Fibroblast of skin of abdomen (primary cell): ENCODE measurements at places on chromosomes 7 and 10.

GRCh38 chr7:121882731-121883130 is 9.8 kb downstream of the PTPRZ1 start:
- no peak for DNase-seq

GRCh38 chr7:76282344-76283253 is 19.9 kb upstream of the HSPB1 start:
- no peak for DNase-seq

GRCh38 chr7:158324397-158325360 is 262.9 kb downstream of the PTPRN2 start:
- no peak for DNase-seq

DNA sequence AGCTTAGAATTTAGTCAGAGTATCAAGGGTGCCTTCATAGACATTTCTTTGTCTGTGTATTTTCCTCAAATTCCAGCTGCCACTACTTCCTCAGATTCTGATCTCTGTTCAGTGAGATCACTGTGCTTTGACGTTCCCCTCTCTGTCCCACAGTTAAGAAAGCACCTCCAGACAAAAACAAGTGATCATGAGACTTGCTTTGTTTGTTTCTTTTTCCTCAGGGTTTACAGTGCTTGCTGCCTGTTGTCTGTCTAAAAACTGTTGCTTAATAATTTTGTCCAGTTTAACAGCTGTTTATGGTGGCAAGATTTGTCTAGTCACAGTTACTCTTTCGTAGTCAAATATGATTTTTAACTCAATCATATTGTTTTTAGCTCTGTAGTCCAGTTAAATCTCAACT is 29.1 kb downstream of the TRUB1 start:
- no peak for DNase-seq

DNA sequence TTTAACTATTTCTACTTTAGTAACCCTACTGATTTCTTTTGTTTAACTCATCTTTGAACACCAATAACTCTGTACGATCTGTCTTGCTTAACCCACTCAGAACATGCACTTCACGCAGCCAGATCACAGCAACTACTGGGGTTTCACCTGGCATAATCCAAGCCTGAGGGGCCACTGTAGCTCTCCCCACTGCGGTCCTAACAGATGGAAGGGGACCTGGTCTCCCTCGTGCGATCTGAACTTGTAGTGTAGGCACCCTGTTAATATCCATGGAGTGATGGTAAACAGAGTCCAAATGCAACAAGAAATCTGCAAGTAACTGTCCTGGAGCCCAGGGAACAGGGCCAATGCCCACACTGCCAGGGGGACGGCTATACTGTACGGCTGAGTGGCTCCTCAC is 45.5 kb downstream of the INSIG1 start:
- DNase-seq: no peak

DNA sequence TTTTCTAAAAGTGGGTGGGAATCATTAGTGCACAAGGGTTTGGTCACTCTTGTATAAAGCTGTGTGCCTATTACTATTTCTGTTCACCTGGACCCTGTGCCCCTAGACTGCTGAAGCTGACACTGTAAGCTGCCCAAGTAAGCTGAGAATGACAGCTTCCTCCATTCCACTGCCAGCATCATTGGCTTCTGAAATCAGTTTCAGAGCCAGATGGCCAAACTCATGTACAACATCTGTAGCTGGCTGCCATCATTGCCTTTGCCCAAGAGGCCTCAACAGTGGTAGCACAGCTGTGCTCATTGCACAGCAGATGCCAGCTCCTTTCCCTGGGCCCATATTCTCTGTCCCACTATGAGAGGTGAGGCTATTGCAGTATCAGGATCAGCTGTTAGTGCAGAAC is 165.7 kb downstream of the CPEB3 start:
- no peak for DNase-seq

DNA sequence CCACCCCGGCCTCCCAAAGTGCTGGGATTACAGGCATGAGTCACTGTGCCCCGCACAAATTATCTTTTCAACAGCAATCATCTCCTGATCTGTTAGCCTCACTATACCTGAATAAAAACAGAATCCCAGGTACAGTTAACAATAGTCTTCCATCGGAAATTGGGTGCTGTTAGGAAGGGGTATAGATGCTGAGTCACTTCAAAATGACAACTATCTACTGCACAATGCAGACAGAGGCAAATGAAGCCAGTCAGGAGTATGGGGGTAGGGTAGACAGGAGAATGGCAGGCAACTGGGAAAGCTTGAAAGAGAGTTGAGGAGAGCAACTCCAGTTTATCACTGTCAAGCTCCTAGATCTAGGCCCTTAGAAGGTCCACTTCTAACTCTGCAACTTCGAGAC is 40.3 kb downstream of the LBX1 start:
- no peak for DNase-seq

DNA sequence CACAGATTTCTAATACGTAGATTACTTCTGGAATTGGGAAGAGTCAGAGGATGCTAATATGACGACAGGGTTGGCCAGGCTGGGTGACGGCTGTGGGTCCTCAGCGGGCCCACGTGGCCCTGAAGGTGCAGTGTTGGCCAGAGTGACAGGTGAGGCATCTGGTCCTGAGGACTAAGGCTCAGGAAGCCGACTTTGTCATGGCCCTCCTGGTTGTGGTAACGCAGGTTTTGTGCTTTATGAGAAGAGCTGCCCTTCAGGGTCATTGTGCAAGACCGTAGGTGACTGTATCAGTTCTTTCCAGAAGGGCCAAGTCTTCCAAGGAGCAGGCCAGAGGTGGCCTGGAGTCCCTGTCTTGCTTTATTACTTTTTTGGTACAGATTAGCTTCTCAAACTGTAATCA is 2.5 kb downstream of the EIF3B start:
- DNase-seq: no peak

DNA sequence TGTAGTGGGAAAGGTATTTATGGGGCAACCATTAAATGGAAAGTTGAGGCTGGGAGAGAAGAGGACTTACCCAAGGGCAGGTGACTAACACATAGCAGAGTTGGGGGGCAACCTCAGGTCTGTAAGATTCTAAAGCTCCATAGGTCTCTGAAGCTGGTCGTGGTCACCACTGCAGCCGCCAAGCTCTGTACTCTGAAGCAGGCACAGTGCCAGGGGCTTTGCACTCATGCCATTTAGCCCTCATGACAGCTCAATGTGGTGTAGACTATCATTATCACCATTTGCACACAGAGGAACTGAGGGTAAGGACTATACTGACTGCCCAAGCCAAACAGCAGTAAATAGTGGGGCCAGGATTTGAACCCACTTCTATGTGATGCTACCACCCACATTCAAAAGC is 32.5 kb upstream of the TMEM273 start:
- no peak for DNase-seq

- no peak for DNase-seq
These were observed 65.7 kb downstream of the TNRC18 start for GRCh38 chr7:5357951-5358350.

GRCh38 chr7:151186640-151187408 is at the start of gene ASB10:
Gene ASB10 (minus strand): TSS chr7:151187250. CDS start chr7:151187130, 120 bp downstream.
- DNase-seq: no peak

- DNase-seq: no peak
These were observed 114.2 kb downstream of the RNF133 start for GRCh38 chr7:122584676-122585251.

GRCh38 chr7:112743811-112744210 is 46.4 kb downstream of the TMEM168 start:
- no peak for DNase-seq

DNA sequence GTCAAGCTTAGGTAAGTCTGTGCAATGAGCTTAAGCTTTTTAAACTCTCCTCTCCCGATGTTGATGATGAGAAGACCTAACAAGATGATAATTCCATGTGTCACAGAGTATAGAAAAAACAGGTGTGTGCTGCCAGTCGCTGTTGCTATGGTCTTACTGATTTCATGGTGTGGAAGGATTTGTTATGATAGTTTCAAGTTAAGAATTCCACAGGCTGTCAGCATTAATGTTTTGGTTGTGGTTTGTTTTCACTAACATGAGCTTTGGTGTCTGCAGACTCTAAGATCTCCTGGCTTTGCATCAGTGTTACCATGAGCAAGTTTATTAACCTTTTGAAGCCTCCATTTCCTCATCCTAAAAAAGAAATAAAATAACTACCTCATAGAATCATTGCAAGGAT is 123.7 kb downstream of the NSUN6 start:
- DNase-seq: no peak

GRCh38 chr10:17412323-17412722 is 42.1 kb downstream of the ST8SIA6 start:
- DNase-seq: no peak

GRCh38 chr10:103613616-103614015 is 120.1 kb downstream of the NEURL1 start:
- DNase-seq: no peak

- peak; percentile 97 for DNase-seq
These were observed 37.0 kb downstream of the FAM20C start for GRCh38 chr7:229184-229964.

GRCh38 chr10:73501651-73502050 is 5.8 kb upstream of the PPP3CB start:
- no peak for DNase-seq

DNA sequence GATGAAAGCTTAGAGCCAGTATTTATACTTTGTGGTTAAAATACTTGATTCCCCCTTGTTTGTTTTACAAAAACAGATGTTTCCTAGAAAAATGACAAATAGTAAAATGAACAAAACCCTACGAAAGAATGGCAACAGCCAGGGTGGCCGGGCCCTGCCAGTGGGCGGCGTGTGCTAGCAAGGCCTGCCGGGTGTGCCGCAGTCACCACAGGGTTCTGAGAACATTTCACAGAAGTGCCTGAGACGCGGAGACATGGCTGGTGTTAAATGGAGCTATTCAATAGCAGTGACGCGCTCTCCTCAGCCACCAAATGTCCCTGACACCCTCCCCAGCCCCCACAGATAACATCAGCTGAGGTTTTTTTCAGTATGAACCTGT is 14.5 kb downstream of the GPR146 start:
- DNase-seq: peak; percentile 31

DNA sequence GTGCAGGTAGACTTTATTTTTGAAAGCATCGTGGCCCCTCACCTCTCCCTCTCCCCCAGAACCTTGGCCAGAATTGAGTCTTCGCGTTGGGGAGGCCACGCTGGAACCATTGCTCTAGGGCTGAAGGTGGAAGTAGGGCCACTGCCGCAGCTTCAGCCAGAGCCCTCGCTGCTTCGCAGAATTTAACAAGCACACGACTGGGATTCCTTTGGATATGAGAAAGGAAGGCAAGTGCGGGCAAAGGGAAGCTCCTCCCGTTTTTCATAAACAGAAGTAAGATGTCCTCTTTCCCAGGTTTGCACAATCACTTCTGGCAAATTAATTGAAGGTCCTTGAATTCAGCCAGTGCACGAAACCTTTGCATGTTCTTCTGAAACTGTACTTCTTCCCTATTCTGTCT is 168.1 kb downstream of the CCDC3 start:
- no peak for DNase-seq

DNA sequence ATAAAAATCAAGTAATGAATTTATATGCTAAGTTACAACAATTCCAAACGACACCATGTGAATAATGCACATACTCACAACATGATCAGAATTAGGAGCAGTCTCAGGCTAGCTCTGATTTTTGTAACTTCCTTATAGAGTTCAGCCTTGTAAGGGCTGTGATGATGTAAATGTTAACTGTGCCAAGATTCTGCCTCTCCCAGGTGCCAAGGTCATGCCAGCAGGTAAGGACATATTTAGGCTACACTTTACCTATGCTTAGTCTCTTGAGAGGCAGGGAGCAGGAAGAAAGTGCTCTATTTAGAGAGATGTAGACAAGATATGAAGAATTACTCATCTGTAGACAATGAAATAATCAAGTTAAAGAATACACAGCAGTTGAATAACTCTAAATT is 53.6 kb upstream of the AGR3 start:
- DNase-seq: peak; percentile 4

DNA sequence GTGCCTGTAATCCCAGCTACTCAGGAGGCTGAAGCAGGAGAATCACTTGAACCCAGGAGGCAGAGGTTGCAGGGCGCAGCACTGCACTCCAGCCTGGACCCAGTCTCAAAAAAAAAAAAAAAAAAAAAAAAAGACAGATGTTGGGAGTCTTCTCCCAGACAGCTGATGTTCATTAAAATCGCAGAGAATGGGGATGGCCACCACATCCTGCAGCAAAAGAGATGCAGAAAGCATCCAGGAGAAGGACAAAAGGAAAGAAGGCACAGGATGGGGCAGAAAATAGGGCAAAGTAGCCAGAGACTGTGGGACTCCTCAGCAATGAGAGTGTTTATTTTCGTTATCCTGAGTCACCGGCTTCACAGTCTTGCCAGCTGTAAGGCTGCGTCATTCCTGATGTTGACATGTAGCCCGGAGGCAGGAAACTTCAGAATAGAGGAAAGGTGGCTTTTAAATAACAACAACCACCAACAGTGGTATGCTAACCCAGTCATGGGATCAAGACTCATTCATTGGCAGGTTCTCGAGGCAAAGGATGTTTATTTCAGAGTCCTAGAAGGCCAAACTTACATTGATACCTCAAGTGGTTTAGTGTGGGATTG is 149.5 kb upstream of the SVIL start:
- peak; percentile 94 for DNase-seq

DNA sequence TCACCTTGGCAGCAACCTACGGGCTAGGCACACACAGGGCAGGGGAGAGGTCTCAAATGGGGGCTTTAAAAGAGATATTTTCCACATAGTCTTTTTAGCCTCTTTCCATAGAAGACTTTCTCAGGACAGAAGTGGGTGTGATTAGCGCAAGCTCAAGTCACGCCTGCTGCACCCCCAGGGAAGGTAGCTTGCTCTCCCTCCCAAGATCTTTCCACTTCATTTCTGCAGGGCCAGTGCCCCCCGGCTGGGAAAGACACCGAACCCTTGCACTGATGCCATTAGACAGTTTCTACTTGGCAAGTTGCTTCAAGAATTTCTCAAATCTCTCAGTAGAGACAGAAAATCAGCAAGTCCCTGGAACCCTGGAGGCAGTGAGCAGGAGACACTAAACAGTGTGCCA is 19.4 kb downstream of the CHST15 start:
- DNase-seq: no peak

DNA sequence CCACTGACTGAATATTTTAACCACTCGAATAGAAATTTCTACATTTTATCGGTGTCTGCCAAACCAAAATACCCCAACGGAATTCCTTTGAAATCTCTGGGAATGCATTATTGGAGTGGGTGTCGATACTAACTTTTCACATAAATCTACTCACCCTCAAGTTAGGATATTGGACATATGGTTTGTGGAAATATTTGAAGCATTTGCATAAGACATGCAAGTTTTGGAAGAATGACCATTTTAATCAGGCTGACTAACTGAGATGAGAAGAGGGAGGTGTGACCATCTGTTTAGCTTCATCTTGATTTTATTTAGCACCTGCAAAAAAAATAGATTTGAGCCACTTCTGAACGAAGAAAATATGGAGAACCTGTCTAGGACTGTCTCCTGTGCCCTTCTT is 61.2 kb downstream of the KLF6 start:
- DNase-seq: peak; percentile 95

GRCh38 chr7:100489824-100490223 is 6.1 kb downstream of the NYAP1 start:
- peak; percentile 94 for DNase-seq

DNA sequence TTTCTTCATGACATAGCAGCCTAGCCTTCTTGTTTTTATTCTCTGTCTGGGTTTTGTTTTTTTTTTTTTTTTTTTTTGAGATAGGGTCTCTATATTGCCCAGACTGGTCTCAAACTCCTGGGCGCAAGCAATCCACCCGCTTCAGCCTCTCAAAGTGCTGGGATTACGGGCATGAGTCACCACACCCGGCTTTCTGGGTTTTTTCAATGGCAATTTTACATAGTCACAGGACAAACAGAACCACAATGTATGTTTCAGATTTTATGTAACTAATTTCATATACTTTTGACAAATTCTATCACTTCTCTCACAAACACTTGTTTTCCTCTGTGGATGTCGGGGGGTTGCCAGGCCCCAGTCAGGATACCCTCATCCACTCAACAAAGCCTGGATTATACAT is 16.5 kb downstream of the DOCK4 start:
- DNase-seq: no peak
